ENCODE measurements at places on chromosomes 7 and 10.

- no peak for DNase-seq
These were observed 15.2 kb downstream of the GPR141 start for GRCh38 chr7:37698782-37699181.

DNA sequence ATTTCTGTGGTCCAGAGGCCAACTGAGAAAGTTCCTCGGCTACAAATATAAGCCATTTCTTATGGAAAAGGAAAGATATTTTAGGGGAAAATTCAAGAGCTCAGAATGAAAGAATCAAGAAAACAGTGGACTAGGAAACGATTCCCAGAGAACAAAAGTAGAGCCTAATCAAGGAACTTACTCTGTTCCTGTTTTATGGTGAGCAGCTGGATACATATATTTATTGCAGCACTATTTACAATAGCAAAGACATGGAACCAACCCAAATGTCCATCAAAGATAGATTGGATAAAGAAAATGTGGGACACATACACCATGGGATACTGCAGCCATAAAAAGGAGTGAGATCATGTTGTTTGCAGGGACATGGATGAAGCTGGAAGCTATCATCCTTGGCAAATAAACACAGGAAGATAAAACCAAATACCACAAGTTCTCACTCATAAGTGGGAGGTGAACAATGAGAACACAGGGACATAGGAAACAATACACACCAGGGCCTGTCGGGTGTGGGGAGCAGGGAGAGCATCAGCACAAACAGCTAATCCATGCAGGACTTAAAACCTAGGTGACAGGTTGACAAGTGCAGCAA, 298.7 kb downstream of the THSD7A start:
- DNase-seq, result peak; percentile 61

GRCh38 chr10:22340329-22341189, 4.7 kb upstream of the SPAG6 start:
- DNase-seq, result peak; percentile 73

DNA sequence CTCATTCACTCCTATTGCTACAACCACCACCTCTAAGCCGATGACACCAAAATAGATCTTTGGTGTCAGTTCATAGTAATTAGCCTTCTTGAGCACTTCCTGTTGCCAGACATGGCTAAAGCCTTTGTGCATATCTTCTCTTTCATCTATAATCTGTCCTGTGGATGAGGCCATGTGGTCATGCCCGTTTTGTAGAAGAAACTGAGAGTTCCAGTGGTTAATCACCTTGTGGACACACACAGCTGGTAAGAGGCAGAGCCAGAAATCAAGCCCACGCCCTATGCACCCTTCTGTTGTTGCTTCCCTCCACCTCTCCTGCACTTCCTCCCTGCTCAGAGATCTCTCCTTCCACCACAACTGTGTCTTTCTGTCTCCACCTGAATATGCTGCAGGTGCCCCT, 285.1 kb upstream of the PFKP start:
- no peak for DNase-seq

DNA sequence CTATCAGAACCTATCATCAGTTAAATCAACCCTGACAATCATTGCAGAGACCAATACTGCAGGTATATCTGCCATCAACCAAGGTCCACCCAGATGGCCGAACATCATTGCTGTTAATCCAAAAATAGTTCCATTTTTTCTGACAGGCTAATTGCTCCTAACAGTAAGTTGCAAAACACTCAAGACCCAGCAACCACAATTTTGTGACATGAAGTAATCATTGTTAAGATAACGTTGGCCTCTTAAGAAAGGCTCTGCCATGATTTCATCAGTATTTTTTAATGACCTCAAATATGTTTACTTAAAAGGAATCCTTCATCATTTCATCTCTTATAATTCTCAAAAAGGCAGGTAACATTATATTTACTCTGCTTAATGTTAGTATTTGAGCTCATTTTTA, 553.4 kb upstream of the POM121L12 start:
- DNase-seq, result no peak

Data from NCI-H748 treated with DMSO at 0.1 percent for 48 hours (cell line).